ENCODE measurements at places on chromosomes 6 and 20.

- DNase-seq: no peak
Observed at GRCh38 chr6:19771753-19772336, 65.3 kb upstream of the ID4 start.

GRCh38 chr20:22801528-22801927, 217.2 kb upstream of the FOXA2 start:
- no peak for DNase-seq

DNA sequence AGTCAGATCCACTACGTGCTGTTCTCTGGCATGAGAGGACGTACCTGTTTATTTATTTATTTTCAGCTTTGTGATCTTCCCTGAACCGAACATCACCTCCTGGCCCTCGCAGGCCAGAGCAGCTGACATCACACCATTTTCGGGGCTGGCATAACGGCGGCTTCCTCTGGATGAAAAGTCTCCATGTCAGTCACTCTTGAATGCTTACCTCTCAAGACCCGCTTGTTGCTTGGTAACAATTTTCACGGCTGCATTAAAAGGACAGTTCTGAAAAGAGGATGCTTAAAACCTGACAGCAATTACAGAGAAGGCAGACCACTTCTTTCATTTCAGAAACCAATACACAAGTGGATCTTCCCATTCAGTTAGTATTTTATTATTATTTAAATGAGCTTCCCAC, 159.8 kb upstream of the CDH4 start:
- no peak for DNase-seq

- DNase-seq: no peak
Observed at GRCh38 chr20:21280522-21281016, 22.6 kb upstream of the XRN2 start.

DNA sequence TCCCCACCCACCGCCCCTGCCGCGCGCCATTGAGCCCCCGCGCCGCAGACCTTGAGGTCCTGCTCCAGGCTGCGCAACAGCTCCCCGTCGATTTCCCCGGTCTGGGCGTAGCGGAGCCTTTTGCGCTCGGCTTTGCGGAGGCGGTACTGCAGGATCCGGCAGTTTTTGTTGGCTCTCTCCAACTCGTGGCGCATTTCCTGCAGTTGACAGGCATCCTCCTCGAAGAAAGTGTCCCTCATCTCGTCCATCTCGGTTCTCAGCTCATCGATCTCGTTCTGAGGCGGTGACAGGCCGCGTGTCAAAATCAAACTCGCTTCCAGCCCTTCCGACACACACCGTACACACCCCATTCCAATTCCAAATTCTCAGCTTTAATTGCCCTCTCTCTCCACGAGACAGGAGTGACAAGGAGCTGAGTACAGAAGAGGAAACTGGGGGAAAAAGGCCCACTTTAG, 4.3 kb downstream of the MTCL3 start:
- peak; percentile 48 for DNase-seq

DNA sequence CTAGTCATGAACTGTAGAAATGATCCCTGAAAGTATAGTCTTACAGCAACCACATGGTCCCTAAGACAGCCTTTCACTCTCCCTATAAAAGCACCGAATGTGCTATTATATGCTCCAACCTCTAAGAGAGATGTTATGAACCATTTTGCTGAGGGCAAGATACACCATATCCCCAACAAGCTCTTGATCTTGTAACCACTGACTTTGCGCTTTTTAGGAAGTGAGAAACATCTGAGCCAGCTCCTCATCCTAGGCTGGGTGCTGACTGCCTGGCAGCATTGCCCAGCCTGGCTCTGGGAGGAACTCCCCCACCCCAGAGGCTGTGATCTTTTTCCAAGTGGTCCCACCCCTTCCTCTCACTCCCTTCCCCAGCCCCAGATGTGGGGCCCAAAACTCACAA, 3.1 kb upstream of the EMILIN3 start:
- no peak for DNase-seq

- no peak for DNase-seq
Observed at GRCh38 chr20:37223053-37223452, 38.6 kb downstream of the GHRH start.

GRCh38 chr6:101001012-101001411, 119.9 kb upstream of the ASCC3 start:
- DNase-seq: no peak

DNA sequence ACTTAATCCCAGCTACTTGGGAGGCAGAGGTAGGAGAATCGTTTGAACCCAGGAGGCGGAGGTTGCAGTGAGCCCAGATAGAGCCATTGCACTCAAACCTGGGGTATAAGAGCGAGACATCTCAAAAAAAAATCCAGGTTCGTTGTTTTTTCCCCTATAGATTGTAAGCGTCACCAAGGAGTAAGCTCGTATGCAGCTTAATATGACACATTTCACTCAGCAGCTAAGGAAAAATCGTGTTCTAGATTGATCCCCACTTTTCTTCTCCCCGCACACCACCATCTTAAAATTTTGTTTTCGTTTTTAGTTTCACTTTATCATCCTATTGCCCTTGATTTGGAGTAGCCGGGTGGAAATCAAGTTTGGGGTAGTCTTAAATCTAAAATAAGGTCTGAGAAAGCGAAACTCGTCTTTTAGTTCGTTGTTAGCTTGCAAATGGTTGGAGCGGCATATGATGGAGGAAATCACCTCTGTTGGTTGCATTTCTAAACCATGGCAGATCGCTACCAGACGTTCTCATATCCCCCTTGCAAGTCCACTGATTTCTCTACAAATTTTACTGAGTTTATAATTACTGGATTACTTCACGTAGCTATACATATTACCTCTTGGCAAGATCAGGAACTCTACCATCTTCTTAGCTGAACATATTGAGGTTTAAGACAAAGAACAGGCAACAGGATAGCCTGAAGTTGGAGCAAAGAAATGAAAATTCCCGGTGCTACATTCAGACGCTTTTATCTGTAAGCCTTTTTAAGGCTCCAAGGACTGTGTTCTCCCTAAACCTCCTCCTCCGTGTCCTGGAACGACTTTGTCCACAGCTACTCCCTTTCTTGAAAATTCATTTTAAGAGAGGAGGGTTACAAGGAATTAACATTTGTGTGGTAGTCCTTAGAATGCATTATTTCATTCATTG, 91.1 kb upstream of the BTN3A2 start:
- DNase-seq: no peak

DNA sequence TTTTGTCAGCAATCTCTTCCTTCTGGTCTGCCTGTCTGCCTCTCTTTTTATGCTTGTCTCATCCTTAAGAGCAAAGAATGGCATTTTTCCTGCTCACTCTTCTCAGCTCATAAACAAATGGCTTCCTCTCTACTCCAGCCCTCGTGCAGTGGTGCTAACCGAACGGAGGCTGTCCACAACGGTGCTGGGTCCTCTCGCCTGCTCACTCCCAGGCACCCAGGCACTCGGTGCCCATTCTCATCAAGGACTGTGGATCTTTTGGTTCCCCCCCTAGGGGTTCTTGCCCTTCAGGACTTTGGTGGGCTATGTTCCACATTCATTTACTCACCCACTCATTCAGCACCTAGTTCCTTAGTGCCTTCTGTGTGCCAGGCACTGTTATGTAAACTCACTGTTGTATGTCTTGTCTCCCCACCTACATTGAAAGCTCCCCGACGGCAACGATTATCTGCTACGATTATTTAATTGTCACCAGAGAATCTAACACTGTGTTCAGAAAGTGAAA, 113.9 kb downstream of the FYN start:
- DNase-seq: no peak

DNA sequence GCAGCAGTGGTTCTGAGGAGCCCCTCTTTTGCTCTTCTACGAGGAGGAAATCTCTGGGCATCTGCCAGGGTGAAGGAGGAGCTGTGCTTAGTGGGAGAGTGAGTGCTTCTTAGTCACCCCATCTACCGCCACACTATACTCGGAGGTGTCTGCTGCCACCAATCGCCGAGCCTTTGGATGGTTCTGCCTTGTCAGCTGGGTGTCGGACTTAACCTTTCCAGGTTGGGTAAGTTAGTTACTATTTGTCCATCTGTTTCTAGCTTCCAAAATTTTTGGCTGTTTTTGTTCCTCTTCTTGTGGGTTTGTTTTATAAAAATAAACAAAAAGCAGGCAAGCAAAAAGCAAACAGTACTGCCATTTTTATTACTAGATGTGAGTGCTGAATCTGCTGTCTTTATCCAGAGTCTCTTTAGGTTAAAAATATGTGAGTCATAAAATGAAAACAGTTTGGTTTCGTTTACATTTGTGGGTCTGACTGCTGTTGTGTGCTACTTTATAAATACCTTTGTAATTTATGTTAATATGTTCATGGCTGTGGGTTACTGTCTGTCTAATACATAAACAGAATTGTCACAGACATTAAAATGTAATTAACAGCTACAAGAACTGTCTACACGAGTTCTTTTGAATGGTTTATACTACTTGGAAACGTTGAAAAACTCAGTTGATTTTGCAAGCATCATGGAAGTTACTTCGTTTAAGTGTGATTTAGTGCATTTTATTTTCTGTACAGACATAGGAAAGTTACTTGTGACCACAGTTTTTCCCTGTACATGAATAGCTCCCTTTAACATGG, 89.2 kb downstream of the ARID1B start:
- DNase-seq: no peak

DNA sequence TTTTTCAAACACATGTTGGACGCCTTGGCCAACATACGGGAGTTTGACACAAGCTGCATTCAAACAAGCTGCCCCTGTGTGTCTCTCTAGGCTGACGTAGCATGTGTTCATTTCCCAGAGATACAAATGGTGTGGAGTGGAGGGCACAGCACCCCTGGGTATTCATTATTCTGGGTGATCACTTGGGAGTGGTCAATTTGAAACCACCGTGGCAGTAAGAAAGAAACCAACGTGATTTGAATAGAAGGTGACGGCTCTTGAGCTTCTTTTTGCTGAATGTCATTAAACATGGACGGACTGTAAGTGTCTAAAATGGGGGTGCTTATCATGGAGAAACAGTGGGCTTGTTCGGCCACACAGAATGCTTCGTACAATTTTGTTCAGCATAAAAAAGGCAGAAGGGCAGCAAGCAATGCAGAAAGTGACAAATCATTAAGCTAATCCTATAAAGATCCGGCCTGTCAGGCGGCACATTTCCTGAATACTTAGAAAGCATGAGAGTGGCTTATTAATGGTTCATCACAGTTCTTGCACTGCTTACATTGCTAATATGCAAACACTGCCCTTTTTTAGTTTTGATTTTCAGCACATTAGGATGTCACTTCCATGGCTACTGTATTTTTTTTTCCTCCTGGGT, 1261.9 kb upstream of the CITED2 start:
- DNase-seq: no peak

GRCh38 chr20:10699941-10700340, 26.1 kb upstream of the JAG1 start:
- DNase-seq: no peak

Measured in iPS-NIHi11 (cell line).